Activated T-helper 1 cell treated with anti-CD3 and anti-CD28 coated beads, Interleukin-2, amount 50 U/mL, for 16 hours (primary cell): ENCODE measurements at places on chromosomes 5 and 9.

DNA sequence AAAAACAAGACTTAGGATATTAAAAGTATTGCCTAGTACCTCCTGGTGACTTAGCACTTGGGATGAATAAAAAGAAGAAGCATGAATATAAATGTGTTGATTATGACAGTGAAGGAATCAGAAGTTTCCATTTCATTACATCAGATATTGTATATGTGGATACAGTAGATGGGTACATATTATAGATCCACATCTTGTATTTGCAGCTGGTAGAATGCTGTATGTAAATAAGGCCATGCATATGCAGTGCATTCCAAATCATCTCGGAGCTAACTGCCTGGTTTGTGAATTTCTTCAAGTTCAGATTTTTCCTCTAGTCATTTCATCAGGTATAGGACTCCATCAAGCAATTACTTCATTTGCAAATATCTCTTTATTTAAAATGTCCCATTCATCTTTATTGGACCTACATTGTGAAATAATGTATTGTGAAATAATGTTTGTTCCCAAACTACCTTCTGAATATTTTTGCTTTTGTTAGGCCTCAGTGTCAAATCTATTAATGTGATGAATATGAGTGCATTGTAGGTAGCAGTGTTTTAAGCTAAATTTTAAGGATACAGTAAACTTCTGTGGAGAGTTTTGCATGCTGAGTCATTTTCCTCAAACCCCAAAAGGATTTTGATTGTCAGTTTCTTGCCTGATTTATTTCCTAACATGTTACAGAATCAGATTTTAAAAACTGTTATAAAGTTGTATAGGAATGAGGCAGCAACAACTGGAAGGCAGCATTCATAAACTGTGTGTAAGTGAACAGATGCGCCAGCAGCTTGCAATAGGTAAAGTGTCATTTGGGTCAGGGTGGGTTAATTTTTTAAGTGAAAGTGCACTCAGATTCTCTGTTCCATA, 370.8 kb upstream of the RIOK2 start:
- DNase-seq = no peak

- no peak for DNase-seq
Observed at GRCh38 chr5:21774281-21774680, 1078.9 kb downstream of the CDH12 start.

- DNase-seq = no peak
Observed at GRCh38 chr9:80144856-80145255, 573.1 kb downstream of the TLE4 start.

- DNase-seq = no peak
Observed at GRCh38 chr9:124180557-124180956, 77.2 kb upstream of the NEK6 start.
